ENCODE measurements at places on chromosomes 2 and 18. TPM values are rescaled to one million over a fixed set of nuclear protein-coding genes. Genes with fewer than 3 reads are reported as not detected.

GRCh38 chr2:190417045-190417842 lies 9.1 kb downstream of the MFSD6 start:
- H3K27me3 ChIP-seq, result no peaks in the 10 kb centered on the region
- no peak overlapping the region for H3K4me3 ChIP-seq
- peak; percentile 34 for DNase-seq
- no peak overlapping the region for H3K27ac ChIP-seq
- H3K4me1 ChIP-seq, result no peaks in the 10 kb centered on the region

Gene EGR4
- total RNA-seq, result not detected

Gene IL1RN
- not detected for total RNA-seq

GRCh38 chr2:11057031-11057430 lies 98.2 kb upstream of the SLC66A3 start:
- no peaks in the 10 kb centered on the region for H3K27me3 ChIP-seq
- DNase-seq, result no peak

Data from SJCRH30 (cell line).